SJSA1 (cell line): ENCODE measurements at places on chromosomes 16 and 17. TPM values are rescaled to one million over a fixed set of nuclear protein-coding genes. Genes with fewer than 3 reads are reported as not detected.

Gene PDXDC1
- 60.8 and 75.9 TPM in 2 replicates for total RNA-seq

Gene CDK5R1
- 2.5 and 2.9 TPM in 2 replicates for total RNA-seq

Gene GP1BA
- total RNA-seq, result not detected in 2 replicates

Gene CFAP119
- total RNA-seq, result 1.1 and 9.5 TPM in 2 replicates

Gene KRT32
- total RNA-seq, result not detected in 2 replicates

Gene SGCA
- total RNA-seq, result 2.4 TPM in 1 of 2 replicates, not detected in the other

Gene IFI35
- 16.4 and 17.7 TPM in 2 replicates for total RNA-seq

Gene OR1F1
- not detected in 2 replicates for total RNA-seq

Gene CCDC78
- 0.26 TPM in 1 of 2 replicates, not detected in the other for total RNA-seq

Gene COPZ2
- total RNA-seq, result 21.1 and 45.2 TPM in 2 replicates

Gene CDK12
- total RNA-seq, result 22.8 and 33.6 TPM in 2 replicates

Gene HOXB3
- total RNA-seq, result 1.4 and 5.2 TPM in 2 replicates

Gene CEP295NL
- 0.22 and 0.34 TPM in 2 replicates for total RNA-seq

Gene FNDC8
- total RNA-seq, result not detected in 2 replicates

Gene TPPP3
- not detected in 2 replicates for total RNA-seq
